IMR-90 (cell line): ENCODE measurements at places on chromosomes 3 and 15. TPM values are rescaled to one million over a fixed set of nuclear protein-coding genes. Genes with fewer than 3 reads are reported as not detected.

Gene ALDH1A3
- total RNA-seq: 5.0 and 8.6 TPM in 2 replicates

Gene SLC12A1
- total RNA-seq: not detected in 2 replicates

Gene GOLGA6L7
- not detected in 2 replicates for total RNA-seq

Gene OSTN
- 0.28 TPM in 1 of 2 replicates, not detected in the other for total RNA-seq

- DNase-seq: no peak
Measured at GRCh38 chr15:101162701-101163483, 89.0 kb downstream of the CHSY1 start.

DNA sequence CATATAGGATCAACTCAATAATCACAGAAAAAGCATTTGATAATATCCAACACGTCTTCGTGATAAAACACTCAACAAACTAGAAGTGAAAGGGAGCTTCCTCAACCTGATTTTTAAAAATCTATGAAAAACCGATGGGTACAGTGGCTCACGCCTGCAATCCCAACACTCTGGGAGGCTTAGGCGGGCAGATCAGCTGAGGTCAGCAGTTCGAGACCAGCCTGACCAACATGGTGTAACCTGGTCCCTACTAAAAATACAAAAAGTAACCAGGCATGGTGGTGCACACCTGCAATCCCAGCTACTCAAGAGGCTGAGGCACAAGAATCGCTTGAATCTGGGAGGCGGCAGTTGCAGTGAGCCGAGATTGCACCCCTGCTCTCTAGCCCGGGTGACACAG lies 2.2 kb upstream of the MFGE8 start:
- no peak for DNase-seq

- peak; percentile 5 for DNase-seq
Measured at GRCh38 chr15:76059320-76060117, at the start of gene TMEM266. TMEM266 (plus strand) TSS chr15:76059985; CDS start chr15:76134264, 74,279 bp downstream.

DNA sequence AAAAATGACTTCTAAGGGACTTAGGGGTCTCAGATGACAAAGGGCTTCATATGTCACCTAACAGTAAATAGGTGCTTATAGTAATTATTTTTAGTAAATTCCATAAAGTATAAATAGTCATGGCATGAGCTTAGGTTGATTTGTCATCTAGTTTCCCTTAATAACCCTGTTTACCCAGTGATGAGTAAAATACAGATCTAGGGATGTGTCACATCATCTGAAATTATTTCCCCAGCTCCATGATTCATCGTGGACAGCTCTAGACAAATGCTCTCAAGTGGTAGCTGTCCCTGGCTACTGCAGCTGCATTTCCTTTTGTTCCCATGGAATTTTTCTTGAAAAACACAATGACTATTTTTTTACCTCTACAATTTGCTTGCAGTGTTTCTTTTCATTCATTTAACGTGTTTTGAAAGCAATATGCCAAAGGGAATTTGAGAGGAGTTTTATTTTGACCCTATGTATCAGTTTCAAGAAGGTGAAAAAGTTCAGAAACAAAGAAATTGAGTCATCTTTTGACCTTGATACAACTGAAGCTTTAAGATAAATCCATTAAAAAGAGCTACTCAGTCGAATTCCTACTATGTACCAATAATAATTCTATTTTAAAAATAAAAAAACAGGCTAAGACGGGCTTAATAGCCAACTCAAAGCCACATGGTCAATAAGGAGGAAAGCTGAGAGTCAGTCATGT lies 241.6 kb downstream of the KCNMB2 start:
- DNase-seq: peak; percentile 8

DNA sequence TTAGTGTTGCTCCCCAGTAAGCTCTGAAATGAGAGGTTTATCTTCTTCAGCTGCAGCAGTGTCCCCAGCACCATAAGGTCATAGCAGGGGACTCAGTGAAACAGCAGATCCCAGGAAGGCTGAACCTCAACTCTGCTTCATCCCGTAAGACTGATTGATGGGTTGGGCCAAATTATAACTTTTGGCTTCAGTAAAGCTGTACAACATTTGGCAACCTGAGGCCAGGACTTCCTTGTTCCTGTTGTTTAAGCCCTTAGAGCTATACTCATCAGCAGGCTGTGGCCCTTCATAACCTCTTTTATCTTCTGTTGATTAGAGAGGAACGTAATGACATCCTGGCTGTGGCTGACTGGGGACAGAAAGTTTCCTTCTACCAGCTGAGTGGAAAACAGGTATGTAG lies 29.0 kb downstream of the IFT122 start:
- DNase-seq: no peak

GRCh38 chr3:184611607-184612281 lies 50.2 kb downstream of the EPHB3 start:
- peak; percentile 39 for DNase-seq

GRCh38 chr15:71232411-71232810 lies 117.1 kb downstream of the THSD4 start:
- DNase-seq: peak; percentile 12

DNA sequence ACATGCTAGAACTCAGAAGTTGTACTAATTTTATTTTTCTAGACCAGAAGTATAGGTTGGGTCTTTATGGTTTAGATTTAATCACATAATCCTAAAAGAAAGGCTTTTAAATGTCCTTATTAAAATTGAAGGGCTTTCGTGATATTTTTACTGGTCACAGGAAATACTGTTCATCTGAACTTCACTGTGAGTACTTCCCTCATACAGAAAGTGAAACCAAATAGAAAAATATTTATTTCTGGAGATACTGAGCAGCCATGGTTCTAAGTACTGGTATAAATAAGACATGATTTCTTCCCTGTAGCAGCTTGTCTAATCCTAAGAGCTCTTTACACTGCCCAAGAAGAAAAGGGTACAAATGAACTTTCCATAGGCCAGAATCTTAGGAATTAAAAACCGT lies 2.0 kb downstream of the SNRK start:
- DNase-seq: peak; percentile 59
